ENCODE measurements at places on chromosomes 5 and 9. TPM values are rescaled to one million over a fixed set of nuclear protein-coding genes. Genes with fewer than 3 reads are reported as not detected.

DNA sequence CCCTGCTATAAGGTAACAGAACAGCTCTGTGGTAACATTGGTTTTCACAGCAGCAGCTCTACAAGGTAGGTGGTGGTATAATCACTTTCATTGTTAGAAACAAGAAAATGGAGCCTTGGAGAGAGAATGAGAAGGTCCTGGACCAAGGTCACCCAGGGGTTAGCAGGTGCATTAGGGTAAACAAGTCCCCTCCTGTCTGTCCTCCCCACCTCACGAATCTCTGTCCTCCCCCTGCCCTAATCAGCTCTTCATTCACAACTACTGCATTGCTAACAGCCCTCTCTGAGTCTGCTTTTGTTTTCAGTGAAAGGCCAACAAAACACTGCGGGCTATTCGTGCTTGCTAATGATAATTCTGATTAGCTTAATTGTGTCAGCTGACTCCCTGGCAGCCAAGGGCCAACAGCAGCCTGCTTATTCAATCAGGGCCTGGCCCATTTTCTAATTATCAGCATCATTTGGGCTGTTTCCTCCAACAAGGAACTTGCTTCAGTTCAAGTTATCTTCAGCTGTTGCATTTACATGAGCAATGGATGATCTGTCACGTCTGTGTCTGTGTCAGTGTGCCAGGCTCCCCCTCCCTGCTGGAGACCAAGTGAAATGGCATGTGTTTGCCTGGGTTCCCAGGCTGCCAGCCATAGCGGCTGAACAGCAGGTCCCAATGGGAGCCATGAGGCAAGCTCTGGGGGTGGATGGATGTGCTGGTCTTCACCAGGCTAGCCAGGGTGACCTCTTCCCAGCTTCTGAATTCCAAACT, 56.7 kb upstream of the EQTN start:
- DNase-seq: no peak

DNA sequence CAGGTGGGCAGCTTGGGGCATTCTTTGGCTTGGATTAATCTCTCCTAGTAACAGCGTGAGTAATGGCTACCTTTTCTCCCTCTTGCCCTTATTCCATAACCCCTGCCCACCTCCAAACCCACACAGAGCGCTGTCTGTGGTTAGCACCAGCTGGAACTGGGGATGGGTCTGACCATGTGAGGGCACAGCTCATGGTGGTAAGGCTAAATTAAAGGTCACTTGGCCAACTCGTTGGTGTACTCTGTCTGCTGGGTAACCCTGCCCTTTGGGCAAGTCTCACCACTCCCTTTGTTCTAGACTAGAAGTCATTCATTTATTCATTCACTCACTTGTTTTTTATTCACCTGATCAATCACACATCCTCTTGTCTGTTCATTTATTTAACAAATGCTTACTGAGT, 27.8 kb downstream of the PPARGC1B start:
- no peak for DNase-seq

DNA sequence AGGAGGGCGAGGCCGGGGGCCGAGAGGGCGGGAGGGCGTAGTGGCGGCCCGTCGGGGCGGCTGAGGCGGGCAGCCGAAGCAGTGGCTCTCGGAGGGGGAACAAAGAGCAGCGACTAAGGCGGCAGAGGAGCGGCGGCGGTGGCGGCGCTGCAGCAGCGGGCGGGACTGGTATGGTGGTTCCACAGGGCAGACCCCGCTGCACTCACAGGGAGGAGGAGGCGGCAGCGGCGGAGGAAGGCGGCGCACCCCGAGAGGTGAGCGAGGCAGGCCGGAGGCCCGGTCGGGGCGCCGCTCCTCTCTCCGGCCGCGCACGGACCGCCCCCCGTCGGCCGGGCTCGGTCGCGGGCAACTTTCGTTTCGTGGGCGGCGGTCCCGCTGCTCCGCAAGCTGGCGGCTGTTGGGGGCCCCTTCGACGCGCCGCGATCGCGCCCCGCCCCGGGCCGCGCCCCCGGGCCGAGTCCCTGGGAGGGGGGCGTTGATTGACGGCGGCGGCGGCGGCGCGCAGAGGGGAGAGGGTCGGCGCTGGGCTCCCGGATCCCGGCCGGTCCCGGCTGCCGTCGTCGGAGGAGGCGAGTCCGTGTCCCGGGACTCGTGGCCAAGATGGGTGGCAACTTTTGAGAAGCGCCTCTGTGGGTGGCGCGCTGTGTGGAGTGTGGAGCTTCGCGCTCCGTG, 467 bp downstream of the CNOT6 start:
- DNase-seq: no peak

DNA sequence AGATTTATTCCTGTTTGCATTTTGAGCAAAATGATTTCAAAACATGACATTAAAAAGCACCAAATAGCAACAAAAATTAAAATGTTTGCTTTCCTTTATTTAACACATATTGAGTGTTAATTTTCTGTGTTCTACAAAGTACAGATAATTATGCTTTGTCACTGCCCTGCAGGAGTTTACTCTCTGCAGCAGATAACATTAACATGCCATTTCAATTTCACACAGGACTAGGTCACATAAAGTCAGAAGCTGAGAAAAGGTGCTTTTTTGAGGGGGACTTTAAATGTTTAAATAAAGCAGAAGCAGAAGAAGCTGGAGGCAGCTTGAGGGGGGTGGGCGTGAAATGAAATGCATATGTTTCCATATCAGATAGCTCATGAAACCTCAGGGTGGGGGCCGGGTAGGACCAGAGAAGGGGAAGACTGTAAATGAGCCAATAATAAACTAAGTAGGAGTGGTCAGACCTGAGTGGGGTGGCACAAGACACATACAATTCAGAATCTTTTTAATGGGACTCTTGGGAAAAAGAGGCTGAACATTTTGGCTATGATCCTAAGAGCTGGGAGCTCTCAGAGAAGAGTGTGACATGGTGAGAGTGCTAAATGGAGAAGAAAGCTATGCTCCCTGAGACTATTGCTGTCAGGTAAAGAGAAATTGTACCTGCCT, 387.5 kb downstream of the FAM170A start:
- DNase-seq: no peak

- DNase-seq: peak; percentile 37
These were observed 21.6 kb downstream of the BHMT start for GRCh38 chr5:79133121-79133656.

The DND1 gene
- 0.21 TPM for polyA plus RNA-seq

- no peak for DNase-seq
These were observed 2.7 kb upstream of the PDGFRB start for GRCh38 chr5:150158170-150158949.

DNA sequence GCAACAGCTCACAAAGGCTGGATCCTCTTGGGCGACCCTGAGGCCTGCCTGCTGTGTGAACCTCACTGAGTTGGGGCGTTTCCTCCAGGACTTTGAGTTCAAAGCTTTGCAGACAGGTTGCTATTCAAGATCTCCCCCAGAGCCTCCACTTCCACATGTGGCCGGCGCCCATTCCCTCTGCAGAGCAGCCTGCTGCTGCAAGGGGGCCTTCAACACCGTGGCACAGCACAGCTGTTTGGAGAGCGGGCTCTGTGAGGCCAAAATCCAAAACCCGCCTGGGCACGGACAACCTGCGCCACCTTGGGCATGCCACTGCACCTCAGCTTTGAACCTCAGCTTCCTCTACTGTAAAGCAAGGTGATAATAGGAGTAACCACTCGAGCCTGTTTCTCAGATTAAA, 160.3 kb downstream of the DAB2IP start:
- DNase-seq: no peak

- DNase-seq: no peak
These were observed 81.4 kb downstream of the NSUN2 start for GRCh38 chr5:6551287-6551954.

The FAM240B gene
- polyA plus RNA-seq: 0.17 TPM

The C9 gene
- polyA plus RNA-seq: 0.37 TPM

DNA sequence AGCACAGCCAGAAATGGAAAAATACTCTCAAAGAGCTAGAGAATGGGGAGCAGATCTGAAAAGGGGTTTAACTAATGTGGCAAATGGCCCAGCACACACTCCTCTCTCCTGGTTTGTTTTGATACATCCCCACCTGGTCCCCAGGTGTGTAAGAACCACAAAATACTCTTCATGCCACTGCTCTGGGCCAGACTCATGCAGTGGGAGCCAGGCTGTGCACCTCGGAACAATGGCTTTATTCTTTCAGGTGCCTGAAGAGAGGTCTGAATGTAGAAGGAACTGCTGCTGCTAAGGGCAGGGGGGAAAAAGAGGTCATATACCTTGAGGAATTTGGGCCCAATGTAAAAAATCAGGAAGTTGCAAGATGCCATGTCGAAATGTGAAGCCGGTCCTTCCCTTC, 123.9 kb upstream of the ADAMTSL1 start:
- DNase-seq: no peak

The DDX4 gene
- not detected for polyA plus RNA-seq

The OMD gene
- polyA plus RNA-seq: 1.3 TPM

DNA sequence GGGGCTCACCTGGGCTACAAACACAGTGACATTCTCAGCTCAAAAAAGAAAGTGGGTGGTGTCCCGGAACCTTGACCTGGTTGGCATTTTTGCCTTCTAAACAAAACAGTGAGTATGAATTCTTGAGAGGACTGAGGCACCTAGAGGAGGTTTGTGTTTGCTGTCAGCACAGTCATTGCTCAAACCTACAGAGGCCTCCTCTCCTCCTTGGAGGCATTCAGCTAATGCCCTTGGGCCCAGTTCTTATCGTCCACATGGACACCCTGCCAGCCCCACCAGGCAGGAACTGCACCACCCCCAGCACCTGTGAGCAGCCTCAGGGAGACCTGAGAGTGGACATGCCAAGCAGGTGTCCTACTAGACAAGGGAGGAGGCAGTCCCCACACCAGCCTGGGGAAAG, 156.7 kb downstream of the SYK start:
- DNase-seq: no peak

The SHB gene
- polyA plus RNA-seq: 19.0 TPM

The LCN9 gene
- not detected for polyA plus RNA-seq

The SH3PXD2B gene
- polyA plus RNA-seq: 31.5 TPM

- no peak for DNase-seq
These were observed 17.6 kb downstream of the RGMB start for GRCh38 chr5:98791001-98791519.

GRCh38 chr9:108333530-108333983, 522.2 kb downstream of the ACTL7B start:
- no peak for DNase-seq

DNA sequence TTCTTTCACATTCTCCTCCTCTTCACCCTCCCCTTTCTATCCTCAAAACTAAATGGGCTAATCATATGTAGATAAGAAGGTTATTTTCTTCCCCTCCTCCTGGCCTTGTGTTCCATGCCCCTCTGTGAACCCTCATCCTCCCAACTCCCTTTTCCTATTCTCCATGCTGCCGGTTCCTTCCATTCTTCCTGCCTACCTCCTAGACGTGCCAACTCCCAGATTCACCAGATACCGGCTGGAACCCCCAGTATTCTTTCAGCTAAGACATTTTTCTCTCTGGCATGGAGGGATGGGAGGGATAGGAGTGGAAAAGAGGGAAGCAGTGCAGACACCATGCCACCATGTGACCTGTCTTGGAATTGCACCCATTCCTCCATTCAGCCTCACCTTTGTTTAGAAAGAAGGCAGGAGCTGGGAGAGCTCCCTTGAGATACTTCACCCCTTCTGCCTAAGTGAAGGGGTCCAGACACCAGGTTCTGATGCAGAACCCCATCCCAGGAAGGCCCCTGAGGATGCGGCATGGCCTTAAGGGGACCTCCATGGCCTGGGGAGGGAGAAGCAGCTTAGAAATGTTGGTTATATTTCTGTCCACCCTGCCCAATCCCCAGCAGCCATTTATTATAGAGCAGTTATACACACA, 4.8 kb downstream of the DNAJB5 start:
- DNase-seq: no peak

Data from left renal cortex interstitium (tissue), 4 donors.